Prostate gland (tissue), 2 donors: ENCODE measurements at places on chromosomes 1 and 21. TPM values are rescaled to one million over a fixed set of nuclear protein-coding genes. Genes with fewer than 3 reads are reported as not detected.

Gene SYCP1
- total RNA-seq, result not detected

Gene KRTAP19-1
- total RNA-seq, result not detected

Gene ORC1
- total RNA-seq, result 2.2 TPM

Gene RNU1-4
- under 0.01 TPM for total RNA-seq

Gene HPDL
- total RNA-seq, result 1.5 TPM

Gene BCL10
- 18.4 TPM for total RNA-seq

Gene ETV3L
- not detected for total RNA-seq
